ENCODE measurements at places on chromosomes 13 and 19.

DNA sequence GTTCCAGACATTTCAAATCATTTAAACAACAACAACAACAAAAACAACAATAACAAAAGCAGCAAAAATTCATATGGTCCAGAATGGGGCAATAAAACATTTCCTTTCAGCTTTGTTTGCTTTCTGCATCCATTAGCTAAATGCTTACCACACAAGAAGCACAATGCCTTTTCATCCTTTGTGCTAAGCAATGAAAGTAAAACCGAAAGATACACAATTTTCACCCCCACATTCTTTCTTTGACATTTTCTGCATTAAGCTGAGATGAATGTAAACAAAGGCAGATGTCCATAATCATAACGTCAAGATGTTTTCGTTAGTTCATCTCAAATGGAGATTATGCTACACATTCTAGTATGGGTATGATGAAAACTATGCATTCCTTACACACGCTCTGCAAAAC is 568.5 kb downstream of the SLITRK6 start:
- DNase-seq = no peak

- DNase-seq = no peak
Observed at GRCh38 chr19:19466201-19466600, 49.1 kb downstream of the TSSK6 start.

- peak; percentile 12 for DNase-seq
Observed at GRCh38 chr13:68257111-68257842, 1027.1 kb upstream of the PCDH9 start.

DNA sequence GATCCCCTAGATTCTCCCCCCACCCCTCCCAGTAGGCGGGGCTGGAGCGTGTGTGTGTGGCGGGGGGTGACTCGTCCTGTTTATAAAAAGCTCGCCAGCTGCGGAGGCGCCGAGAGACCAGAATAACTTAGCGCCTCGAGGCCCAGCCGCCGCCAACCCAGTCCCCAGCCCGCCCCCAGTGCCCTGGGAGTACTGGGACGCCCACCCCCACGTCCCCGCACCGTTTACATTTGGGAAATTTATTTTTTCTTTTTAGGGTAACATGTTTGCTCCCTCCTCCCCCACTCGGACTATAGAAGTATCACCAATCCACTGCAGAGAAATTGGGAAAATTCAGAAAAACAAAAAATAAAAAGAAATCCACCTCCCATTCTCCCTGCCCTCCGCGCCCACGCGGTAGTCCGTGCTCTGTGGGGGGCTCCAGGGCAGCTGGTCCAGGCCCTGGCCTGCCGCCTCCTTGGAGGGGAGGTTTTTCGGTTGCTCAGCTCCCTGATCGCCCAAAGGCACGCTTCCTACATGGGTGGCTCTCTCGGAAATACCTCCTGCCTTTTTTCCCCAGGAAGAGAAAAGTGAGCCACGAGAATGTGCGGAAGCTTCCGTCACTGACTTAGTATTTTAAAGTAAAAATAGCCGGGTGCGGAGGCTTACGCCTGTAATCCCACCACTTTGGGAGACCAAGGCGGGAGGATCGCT is 1.5 kb upstream of the RAB3A start:
- DNase-seq = peak; percentile 71

DNA sequence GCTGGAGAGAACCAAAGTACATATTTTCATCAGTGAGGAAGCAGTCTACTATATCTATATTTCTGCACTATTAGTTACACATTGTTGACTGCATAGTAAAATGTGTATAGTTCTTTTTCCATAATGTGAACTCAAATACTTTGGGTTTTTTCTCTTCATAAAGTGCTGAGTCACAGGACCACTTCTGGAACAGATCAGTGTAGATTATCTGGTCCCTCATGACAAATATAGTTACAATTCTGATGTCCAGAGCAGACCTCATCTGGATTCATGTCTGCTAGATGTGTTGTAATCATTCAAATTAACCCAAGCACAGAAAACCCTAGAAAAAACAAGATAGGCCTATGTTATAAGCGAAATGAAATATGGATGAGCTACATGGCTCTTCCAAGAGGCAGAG is 171.4 kb downstream of the SUCLA2 start:
- no peak for DNase-seq

GRCh38 chr13:59568306-59568705 is 595.4 kb downstream of the DIAPH3 start:
- peak; percentile 10 for DNase-seq

GRCh38 chr13:105087945-105088344 is 1447.5 kb downstream of the EFNB2 start:
- peak; percentile 39 for DNase-seq

DNA sequence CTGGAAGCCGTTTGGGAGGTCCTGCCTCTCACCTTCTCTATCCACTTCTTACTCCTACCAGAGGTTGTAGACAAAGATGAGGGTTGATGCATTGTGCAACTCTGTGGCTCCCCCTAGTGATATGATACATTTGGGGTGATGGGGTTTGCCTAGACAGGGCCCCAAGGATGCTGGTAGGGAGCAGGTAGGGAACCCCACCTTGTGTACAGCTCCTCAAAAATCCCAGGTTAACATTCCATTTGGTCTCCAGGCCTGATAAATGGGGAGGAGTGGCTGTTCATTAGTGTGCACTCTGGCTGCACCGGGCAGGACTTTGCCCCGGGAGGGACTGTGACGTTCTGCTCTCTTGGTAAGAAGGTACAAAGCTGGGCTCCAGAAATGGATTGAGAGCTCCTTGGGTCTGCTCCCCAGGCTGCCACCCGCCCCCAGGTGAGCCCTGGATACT is 19.2 kb downstream of the SIGLEC8 start:
- DNase-seq = peak; percentile 76
